Tibial nerve (tissue), 4 donors: ENCODE measurements at places on chromosomes 1 and 21. TPM values are rescaled to one million over a fixed set of nuclear protein-coding genes. Genes with fewer than 3 reads are reported as not detected.

- no peak for DNase-seq
Measured at GRCh38 chr1:17212009-17212408, 7.1 kb downstream of the PADI1 start.

- DNase-seq: no peak
Measured at GRCh38 chr1:65773391-65774123, 19.1 kb upstream of the PDE4B start.

DNA sequence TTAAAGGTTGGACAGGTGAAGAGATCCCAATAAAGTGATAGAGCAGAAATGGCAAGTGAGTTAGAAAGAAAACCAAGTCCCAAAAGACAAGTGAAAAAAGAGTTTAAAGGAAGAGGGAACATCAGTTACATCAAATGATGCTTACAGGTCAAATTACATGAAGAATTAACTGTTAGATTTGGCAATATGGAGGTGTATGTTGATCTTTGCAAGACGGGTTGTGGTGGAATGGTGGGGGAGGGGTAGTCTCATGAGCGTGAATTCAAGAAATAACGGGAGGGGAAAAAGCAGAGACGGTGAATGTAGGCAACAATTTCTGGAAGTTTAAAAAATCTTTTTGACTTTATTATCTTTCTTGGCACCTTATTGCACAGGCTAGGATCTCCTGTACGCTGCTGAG lies 76.6 kb downstream of the NTPCR start:
- DNase-seq: no peak

DNA sequence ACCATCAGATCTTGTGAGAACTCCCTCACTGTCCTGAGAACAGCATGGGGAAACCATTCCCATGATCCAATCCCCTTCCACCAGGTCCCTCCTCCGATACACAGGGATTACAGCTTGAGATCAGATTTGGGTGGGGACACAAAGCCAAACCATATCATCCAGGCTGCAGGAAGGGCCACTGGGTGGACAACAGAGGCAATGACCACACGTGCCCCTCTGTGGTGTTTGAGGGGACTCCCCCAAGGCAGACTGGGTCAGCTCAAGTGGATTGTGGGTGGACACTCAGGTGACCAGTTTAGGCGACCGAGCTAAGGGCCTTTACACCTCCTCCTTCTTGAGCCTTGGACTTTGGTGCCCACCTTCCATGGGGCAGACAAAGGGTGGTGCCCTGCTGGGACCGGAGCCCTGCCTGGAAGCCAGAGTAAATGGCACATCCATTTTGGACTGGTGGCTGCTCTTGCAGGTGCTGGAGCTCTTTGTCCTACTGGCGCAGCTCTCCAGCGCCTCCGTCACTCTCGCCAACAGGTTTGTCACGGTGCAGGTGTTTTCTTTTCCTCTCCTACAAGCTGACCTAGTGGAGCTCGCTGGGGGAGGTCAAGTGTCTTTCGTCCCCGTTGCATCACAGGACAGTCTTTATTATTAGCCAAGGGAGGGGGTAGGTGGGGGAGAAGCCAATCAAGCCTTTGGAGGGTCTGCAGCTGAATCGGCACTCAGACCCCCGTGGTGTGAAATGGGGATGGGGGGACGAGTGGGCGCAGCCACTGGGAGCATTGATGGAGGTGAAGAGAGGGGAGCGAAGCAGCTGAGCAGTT lies 37.6 kb downstream of the CRYAA start:
- DNase-seq: peak; percentile 3

DNA sequence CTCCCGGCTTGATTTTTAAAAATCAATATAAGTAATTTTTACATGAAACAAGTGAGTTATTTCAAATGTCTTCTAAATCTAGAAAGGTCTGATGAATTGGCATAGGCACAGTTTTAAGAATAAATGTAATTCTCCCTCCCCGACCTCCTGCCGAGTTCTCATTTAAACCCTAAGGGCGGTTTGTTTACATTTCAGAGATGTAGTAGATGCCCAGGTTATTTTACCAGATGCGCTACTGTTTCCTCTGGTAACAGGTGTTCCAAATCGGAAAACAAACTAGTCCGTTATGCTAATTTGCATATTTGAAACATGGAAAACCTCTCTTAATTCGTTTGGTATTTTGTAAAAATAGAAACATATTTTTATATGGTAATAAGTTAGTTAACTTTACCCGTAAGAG lies 53.8 kb upstream of the CFAP126 start:
- no peak for DNase-seq

Gene C1QB
- total RNA-seq: 374 TPM

DNA sequence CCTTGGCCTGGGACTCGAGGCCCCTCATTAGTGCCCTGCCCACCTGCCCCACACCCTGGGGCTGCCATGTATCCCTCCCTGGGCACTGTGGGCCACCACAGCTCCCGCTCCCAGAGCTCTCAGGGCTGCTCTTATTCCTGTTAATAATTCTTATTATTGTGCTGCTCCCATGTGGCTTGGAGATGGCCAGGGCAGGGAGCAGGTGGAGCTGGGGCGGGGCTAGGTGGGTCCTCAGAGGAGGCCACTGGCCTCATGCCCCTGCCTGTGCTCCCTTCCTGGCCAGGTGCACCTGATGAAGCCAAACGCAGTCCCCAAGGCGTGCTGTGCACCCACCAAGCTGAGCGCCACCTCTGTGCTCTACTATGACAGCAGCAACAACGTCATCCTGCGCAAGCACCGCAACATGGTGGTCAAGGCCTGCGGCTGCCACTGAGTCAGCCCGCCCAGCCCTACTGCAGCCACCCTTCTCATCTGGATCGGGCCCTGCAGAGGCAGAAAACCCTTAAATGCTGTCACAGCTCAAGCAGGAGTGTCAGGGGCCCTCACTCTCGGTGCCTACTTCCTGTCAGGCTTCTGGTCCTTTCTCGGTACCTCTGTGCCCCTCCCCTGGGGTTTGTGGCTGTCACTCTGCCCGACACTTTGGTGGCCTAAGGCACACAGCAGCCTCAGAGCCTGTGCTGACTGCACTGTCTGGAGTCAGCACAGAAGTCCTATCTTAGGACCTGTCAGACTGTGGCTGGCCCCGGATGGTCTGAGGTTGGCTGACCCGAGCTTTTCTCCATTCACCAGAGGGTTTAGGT lies 34.1 kb downstream of the BMP8A start:
- no peak for DNase-seq

GRCh38 chr1:12006167-12006921 lies 13.0 kb upstream of the MIIP start:
- DNase-seq: no peak

DNA sequence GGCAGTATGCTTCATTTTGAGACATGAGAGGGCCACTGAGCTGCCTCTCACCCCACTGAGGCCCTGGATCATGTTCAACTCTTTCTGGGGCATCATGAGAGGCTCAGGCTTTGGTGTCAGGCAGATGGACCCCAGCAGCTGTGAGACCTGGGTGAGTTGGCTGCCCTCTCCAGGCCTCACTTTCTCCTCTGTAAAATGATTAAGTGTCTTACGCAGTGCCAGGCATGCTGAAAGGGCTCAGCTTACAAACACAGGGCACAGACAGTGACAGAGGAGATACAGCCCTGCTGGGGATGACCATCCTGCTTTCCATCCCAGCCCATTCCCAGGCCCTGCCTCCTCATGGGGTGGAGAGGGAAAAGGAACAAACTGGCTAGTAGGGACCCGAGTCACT lies 387.4 kb downstream of the MATN1 start:
- no peak for DNase-seq

- peak; percentile 86 for DNase-seq
Measured at GRCh38 chr1:26784023-26784871, 3.5 kb upstream of the PIGV start.

DNA sequence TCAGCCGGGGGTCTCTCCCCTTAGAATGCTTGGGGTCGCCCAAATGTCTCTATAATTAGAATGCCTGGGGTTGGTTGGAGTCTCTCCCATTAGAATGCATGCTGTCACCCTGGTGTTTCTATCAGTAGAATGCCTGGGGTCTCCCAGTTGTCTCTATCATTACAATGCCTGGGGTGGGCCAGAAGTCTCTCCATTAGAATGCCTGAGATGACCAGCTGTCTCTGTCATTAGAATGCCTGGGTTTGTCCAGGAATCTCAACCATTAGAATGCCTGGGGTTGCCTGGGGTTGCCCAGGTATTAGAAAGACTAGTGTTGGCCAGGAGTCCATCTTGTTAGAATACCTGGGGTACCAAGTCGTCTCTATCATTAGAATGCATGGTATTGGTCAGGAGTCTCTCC lies 51.6 kb downstream of the RNF187 start:
- DNase-seq: no peak
